Lower leg skin (tissue), 4 donors: ENCODE measurements at places on chromosomes 3 and 15.

DNA sequence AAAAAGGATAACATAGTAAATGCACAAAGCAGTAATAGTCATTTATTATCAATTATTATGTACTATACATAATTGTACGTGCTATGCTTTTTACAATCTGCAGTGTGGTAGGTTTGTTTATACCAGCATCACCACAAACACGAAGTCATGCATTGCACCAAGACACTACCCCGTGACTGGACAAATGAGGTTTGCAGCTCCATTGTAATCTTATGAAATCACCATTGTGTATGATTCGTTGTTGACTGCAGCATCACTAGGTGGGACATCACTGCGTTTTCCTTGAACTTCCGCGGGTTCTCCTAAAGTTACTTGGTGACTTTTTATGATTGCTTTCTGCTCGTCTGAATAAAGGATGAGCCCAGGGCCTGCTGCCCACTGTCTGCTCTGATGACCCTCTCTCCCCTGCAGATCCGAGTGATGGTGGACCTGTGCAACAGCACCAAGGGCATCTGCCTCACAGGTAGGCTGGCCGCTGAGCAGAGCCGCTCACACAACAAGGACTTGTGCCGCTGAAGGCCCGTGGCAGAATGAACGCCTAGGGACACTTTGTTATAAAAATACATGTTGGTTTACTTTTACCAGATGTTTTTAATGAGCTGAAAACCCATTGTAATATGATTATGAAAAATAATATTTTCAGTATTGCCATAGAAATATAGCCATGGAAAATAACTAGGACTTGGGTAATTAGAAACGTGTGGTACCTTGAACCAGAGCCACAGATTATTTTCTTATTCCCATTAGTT, 35.8 kb downstream of the GLDN start:
- DNase-seq = peak; percentile 40

GRCh38 chr3:149462581-149463011, 11.9 kb upstream of the TM4SF4 start:
- DNase-seq = no peak

GRCh38 chr15:38709196-38709595, 144.6 kb upstream of the RASGRP1 start:
- no peak for DNase-seq

- DNase-seq = no peak
Measured at GRCh38 chr3:40137591-40138295, 171.8 kb upstream of the EIF1B start.

GRCh38 chr15:82139823-82140268, 94.0 kb upstream of the MEX3B start:
- DNase-seq = no peak

GRCh38 chr15:33639978-33640377, 328.3 kb upstream of the CHRM5 start:
- no peak for DNase-seq

GRCh38 chr3:181554233-181554765, 157.4 kb upstream of the SOX2 start:
- no peak for DNase-seq

DNA sequence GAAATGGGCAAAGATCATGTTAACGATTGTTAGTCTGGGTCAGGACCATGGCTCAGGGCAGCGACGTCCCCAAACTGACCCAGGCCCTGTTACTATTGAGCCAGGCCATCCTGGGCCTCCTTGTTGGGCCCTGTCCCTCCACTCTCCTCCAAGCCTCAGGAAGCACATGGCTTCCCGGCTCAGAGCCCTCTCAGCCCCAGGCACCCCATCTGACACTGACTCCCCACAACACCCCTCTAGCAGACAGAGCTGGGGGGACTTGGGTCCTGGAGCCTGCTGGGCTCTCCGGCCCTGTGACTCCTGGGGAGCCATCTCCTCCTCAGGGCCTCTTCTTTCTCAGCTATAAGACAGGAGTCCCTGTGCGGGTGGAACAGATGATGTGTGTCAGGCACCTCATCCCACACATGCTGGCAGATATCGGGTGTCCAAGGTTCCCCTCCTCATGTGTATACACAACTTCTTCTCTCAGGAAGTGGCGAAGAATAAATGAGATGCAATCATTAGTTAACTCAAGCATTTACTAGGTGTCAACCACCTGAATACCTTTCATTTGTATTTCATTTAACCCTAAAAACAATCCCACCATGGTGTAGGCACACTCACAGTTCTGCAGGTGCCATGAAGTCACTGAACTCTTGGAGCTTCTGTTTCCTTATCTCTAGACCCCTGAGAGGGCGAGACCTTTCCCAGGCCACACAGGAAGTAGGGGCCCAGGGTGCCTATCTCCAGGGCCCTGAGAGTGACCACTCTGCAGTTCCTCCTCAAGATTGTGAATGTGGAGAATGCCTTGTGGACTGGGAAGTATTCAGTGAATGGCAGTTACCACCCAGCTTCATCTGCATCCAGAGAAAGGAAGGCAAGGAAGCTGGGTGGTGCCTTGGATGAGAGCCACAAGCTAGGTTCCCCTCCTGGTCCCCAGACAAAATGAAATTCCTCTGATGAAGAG, 282.5 kb upstream of the TLE3 start:
- DNase-seq = no peak

GRCh38 chr3:134754768-134755559, 40.1 kb upstream of the EPHB1 start:
- DNase-seq = no peak

GRCh38 chr3:159645874-159646273, 342.8 kb upstream of the IL12A start:
- no peak for DNase-seq

GRCh38 chr3:110799271-110799670, 272.3 kb upstream of the NECTIN3 start:
- no peak for DNase-seq

- DNase-seq = no peak
Measured at GRCh38 chr15:70964058-70964457, 71.4 kb downstream of the LRRC49 start.

DNA sequence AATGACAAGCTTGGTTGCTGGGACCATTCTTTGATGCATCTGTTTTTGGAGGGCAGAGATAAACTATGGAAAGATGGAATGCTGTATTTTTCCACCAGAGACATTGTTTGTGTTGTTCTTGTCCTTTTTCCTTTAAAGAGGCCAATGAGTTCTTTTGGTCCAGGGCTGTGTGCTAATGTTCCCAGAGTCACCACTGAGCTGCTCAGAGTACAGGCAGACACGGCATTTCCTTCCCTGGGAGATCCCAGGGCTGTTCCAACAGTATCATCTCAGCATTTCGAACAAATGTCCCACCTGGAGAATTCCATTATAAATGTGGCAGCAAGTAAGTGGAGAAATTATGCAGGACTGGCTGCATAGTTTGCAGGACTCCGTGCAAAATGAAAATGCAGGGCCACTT, 190.6 kb downstream of the IL20RB start:
- DNase-seq = no peak

GRCh38 chr15:96774216-96774615, 443.7 kb downstream of the NR2F2 start:
- DNase-seq = no peak

GRCh38 chr15:67433495-67434099, 87.3 kb upstream of the C15orf61 start:
- DNase-seq = peak; percentile 84

DNA sequence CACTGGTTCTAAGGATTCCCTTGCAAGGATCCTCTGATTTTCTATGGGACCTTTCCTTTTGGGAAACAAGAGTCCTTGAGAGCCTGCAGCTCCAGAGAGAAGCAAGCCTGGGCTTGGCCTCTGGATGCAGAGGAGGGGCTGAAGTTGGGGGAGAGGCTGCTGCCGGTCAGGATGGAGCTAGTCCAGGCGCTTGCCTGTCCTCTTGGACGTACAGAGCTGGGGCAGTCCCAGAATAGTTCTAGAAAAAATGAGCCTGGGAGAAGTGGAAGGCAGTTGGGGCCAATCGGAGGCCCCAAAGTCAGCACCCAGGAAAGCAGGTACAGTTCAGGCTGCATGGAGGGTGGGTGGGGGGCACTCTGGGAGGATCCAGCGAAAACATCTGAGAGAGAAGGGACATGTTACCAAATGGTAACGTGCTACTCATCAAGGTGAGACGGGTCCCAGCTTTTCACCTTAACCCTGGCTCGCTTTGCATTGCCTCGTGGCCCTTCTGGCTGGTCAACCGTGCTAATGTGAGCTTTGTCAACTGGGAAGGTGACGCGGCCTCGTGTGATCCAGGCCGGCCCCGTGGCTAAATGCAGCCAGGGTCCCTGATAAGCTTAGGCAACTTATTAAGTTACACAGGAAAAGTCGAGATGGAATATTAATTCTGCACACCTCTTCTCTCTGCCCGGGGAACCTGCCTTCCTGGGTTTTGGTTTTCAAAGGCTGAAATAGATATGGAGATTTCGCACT, 38.7 kb upstream of the MAGEF1 start:
- no peak for DNase-seq

DNA sequence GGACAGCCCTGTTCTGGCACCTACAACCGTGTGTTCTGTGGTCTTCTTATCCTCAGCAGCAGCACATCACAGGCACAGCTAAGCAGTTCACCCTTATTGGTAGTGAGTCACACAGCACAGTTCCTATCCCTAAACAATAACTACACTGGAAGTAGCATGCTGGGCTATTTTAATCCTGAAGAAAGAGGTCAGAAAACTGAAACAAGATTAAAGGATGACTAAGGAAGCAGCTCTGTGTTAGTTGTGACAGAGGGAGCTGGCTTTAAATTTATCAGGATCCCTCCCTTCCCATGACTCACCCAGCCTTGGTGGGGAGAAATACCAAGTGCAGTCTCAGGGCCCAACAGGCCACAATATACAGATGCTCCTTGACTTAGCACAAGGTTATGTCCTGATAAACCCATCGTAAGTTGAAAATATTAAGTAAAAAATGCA, 144.3 kb downstream of the ERC2 start:
- no peak for DNase-seq

DNA sequence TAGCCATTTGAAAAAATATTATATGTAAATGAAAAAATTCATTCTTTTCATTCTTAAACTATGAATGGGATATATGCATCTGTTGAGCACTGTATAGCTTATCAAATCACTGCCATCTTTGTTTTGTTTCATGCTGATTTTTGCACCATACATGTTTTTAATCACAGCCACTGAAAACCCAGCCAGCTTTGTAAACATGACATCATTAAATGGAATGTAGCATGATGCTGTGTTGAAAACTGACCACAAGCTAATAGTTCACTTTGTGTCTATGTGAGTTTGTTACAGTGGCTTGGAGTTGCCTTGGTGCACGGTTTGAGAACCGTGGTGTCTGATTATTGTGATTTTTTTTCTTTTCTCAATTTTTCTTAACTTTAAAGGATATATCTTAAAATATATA, 75.7 kb downstream of the GMPS start:
- no peak for DNase-seq

DNA sequence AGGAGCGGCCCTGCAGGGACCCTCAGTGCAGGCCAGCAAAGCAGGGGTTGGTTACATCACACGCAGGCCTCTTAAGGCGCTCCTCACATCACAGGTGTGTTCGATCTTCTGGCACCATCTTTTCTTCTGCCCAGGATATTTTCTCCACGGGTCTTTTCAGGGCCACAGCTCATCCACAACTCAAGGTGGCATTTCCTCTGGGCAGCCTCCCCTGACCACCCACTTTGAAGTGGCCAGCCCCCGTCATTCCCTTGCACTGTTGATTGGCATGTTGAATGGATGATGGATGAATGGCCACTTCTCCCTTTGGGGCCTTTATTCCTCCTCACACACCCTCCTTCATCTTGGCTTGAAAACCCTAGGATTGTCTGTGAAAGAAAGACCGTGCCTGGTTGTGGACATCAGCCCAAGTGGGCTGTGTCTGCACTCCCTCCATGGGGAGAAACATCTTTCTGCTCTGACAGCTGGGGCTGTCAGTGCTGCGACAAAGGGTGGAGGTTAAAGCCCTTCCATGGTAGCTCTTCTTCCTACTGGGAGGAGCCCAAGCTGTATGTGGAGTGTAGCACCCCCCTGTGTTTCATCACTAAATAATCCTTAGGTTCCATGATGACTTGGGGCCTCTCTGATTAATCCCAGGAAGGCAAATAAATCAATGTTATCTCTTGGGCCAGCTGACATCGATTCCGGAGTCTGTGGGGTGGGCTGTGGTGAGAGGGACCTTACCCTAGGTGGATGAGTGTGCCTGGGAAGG, 102.5 kb downstream of the EPHB1 start:
- DNase-seq = peak; percentile 82

DNA sequence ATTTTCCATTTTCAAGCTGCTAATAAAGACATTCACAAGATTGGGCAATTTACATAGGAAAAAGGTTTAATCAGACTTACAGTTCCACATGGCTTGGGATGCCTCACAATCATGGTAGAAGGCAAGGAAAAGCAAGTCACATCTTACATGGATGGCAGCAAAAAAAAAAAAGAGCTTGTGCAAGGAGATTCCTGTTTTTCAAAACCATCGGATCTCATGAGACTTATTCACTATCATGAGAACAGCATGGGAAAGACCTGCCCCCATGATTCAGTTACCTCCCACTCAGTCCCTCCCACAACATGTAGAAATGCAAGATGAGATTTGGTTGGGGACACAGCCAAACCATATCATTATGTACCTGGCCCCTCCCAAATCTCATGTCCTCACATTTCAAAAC, 202.0 kb downstream of the FNDC3B start:
- no peak for DNase-seq

- no peak for DNase-seq
Measured at GRCh38 chr15:68769702-68770101, 51.0 kb downstream of the ANP32A start.

- no peak for DNase-seq
Measured at GRCh38 chr3:112786002-112786590, 60.6 kb downstream of the CD200R1L start.

DNA sequence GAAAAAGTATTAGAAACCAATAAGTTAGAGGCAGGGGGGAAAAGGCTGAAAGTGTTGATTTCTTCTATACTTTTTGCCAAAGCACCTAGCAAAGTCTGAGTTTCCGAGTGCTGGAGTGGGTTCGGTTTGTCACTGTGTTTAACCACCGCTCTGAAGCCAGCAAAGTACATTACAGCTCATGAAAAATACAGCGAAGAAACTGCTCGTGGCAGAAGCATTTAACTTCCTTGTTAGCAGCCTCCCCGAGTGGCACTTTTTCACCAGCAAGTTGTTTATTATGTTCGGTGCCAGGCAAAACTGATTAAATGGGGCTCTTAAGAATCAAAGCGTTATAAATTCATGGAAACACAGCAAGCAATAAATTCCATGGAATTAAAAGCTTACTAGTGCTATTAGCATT, 313.6 kb downstream of the FOXP1 start:
- DNase-seq = no peak

- no peak for DNase-seq
Measured at GRCh38 chr15:74194572-74195559, 7.7 kb downstream of the STRA6 start.
